ENCODE measurements at places on chromosomes 11 and 22.

GRCh38 chr22:38831166-38831945 lies 12.5 kb downstream of the NPTXR start:
- no peak for DNase-seq

DNA sequence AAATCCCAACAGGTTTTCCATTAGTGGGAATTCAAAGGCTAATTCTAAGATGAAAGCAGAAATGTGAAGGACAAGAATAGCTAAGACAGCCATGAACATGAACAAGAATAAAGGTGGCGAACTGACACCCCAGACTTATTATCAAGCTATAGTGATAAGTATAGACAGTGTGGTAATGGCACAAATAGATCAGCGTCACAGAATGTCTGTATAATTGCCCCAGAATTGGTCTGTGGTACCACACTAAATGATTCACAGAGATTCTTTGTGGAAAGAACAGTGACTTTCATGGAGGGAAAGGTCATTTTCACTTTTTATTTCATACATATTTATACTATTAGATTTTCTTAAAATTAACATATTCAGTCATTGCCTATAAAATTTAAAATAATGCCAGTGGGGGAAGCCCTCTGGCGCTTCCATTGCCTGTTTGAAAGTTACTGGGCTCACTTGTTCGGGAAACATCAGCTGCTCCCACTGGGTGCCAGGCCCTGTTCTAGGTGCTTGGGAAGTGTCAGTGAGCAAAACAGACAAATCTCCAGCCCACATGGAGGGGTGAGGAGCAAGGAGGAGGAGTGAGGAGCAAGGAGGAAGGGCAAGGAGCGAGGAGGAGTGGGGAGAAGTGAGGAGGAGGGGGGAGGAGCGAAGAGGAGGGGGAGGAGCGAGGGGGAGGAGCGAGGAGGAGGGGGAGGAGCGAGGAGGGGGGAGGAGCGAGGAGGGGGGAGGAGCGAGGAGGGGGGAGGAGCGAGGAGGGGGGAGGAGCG lies 11.3 kb upstream of the NLRP6 start:
- DNase-seq, result peak; percentile 26

DNA sequence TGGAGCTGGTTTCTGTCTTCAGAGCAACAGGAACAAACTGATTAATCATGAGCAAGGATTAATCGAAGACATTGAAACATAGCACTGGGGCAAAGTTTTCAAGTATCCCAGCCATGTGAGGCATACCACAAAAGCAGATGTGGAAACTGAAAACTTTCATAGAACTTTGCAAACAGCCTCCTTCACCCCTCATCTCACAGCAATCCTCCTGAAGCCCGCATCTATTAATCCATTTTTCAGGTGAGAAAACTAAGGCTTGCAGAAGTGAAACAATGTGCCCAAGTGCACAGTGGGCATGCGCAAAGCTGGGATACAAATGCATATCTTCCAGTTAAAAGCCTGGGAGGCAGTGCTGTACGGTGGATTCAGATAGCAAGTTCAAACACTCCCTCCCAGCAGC lies 58.6 kb upstream of the HMGXB4 start:
- DNase-seq, result no peak

- DNase-seq, result no peak
Observed at GRCh38 chr11:2266586-2267305, 3.6 kb downstream of the ASCL2 start.

DNA sequence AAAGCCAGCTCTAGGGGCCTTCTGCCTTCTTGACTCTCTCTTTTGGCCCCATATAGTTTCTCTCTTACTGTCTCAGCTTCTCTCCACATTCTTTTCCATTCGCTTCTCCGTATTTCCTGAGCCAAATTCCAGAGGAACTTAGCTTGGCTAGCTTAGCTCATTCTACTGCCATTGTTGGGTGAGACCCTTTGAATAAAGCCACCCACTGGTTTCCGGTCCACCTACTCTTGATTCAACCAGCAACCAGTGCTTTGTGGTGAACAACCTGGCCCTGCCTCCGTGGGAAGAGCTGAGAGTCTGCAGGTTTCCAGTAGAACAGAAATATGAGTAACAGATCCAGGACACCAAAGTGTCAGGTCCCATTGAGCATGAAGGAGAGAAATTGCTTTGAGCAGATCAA lies 81.3 kb upstream of the ARHGAP20 start:
- no peak for DNase-seq

DNA sequence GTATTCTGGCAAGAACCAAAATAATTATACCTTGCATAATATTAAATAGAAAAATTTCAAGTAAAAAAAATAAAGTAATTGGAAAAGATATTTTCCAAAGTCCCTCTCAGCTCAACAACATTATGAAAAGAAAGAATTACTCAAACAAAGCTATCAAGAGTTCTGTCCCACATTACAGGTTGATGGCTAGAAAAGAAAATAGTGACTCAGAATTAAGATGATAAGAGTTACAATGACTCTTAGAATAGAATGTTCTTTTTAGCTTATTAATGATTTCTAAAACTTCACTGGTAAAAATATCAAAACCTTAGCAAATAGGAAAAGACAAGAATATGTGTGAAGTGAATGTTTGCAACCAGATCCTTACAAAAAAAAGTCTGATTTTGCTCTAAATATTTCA lies 312.5 kb upstream of the PDGFD start:
- no peak for DNase-seq

- no peak for DNase-seq
Observed at GRCh38 chr22:46002757-46003270, 25.9 kb upstream of the WNT7B start.

- DNase-seq, result no peak
Observed at GRCh38 chr11:66868082-66868725, 11.3 kb downstream of the LRFN4 start.

DNA sequence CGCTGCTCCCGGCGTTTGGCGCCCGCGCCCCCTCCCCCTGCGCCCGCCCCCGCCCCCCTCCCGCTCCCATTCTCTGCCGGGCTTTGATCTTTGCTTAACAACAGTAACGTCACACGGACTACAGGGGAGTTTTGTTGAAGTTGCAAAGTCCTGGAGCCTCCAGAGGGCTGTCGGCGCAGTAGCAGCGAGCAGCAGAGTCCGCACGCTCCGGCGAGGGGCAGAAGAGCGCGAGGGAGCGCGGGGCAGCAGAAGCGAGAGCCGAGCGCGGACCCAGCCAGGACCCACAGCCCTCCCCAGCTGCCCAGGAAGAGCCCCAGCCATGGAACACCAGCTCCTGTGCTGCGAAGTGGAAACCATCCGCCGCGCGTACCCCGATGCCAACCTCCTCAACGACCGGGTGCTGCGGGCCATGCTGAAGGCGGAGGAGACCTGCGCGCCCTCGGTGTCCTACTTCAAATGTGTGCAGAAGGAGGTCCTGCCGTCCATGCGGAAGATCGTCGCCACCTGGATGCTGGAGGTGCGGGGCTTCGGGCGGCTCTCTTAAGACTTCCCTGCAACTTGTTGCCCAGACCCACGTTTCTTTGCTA lies at the start of gene CCND1:
CCND1 (plus strand) TSS at position 162 of the 587 bp plus-strand sequence; CDS start at position 320, 158 bp downstream.
- DNase-seq, result peak; percentile 54

- no peak for DNase-seq
Observed at GRCh38 chr22:30246814-30247376, 336 bp upstream of the LIF start.
